ENCODE measurements at places on chromosomes 16 and 17.

- no peaks in the 10 kb centered on the region for H3K36me3 ChIP-seq
- H3K27ac ChIP-seq, result peak overlapping the region; percentile 2
- H3K4me1 ChIP-seq, result peaks cover 8% of the 10 kb centered on the region
- DNase-seq, result no peak
- H3K4me3 ChIP-seq, result no peak overlapping the region
Observed at GRCh38 chr17:8606401-8606800, 24.1 kb downstream of the MYH10 start.

DNA sequence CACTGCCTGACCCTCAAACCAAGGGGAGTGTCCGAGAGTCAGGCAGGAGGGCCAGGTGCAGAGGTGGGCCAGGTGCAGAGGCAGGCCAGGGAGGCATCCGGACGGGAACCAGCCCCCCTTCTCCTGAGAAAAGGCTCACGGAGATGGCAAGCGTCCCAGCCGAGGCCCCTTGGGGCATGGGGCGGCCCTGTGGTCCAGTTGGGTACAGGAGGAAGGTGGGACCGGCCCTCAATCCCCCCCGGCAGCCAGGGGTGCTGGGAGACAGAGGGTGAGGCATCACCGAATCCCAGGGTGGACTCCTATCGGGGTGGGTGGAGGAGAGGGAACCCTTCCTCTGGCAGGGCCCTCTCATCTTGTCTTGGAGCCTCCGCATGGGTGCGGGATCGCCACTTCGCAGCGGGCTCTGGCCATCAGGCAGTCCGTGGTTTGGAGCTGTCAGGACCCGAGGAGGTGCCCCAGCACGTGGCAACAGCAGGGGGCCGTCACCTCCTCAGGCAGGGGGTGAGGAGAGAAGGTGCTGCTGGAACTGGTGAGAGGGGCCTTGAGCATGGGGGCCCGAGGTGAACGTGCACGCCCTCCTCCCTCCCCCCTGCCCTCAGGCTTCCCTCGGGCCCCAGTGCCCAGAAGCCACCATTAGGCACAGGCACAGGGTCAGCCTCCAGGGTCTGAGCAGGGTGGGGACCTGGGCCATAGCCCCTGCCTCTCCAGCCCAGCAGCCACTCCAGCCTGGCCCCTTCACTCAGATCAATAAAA is 38.7 kb upstream of the SLC38A10 start:
- no peak overlapping the region for H3K4me3 ChIP-seq
- H3K27ac ChIP-seq, result no peak overlapping the region
- no peaks in the 10 kb centered on the region for H3K36me3 ChIP-seq
- no peaks in the 10 kb centered on the region for H3K27me3 ChIP-seq

DNA sequence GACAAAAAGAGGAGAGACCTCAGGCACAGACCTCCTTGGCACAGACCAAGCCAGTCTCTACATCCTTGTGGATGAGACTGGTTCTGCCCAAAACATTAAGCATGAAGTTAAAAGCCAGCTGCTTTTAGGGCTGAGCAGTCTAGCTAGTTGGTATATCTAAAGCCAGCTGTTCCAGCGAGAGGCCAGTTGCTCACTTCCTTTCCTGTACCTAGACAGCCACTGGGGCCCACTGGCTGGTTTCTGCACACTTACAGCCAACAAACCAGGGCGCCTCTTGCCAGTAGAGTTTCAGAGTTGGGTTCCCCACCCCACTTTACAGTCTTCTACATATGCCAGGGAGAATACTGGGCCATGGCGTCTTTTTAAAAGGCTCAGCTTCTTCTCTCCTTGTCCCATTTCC is 242.4 kb downstream of the ZFHX3 start:
- no peak for DNase-seq
- H3K4me3 ChIP-seq, result no peak overlapping the region
- H3K27me3 ChIP-seq, result no peaks in the 10 kb centered on the region
- H3K4me1 ChIP-seq, result no peaks in the 10 kb centered on the region
- no peak overlapping the region for H3K27ac ChIP-seq

DNA sequence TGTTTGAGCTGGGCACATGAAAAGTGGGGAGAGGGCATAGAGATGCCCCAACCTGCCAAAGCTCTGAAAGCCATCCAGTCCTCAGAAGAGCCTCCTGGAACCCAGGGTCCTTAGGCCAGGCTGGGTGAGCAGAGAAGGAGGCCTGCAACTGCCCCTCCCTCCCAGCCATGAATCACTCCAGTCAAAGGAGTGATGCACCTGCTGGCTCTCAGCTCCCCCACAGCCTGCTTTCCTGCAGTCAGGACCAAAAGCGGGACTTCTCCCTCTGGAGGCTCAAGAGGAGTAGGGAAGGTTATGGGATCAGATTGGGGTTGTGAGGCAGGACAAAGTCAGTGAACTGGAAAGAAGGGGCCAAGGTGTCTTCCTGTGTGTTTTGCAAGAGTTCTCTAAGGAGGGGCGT is 145.6 kb downstream of the TMEM132E start:
- no peak overlapping the region for H3K4me3 ChIP-seq
- no peaks in the 10 kb centered on the region for H3K36me3 ChIP-seq
- H3K27ac ChIP-seq, result no peak overlapping the region
- no peaks in the 10 kb centered on the region for H3K4me1 ChIP-seq
- no peaks in the 10 kb centered on the region for H3K27me3 ChIP-seq

DNA sequence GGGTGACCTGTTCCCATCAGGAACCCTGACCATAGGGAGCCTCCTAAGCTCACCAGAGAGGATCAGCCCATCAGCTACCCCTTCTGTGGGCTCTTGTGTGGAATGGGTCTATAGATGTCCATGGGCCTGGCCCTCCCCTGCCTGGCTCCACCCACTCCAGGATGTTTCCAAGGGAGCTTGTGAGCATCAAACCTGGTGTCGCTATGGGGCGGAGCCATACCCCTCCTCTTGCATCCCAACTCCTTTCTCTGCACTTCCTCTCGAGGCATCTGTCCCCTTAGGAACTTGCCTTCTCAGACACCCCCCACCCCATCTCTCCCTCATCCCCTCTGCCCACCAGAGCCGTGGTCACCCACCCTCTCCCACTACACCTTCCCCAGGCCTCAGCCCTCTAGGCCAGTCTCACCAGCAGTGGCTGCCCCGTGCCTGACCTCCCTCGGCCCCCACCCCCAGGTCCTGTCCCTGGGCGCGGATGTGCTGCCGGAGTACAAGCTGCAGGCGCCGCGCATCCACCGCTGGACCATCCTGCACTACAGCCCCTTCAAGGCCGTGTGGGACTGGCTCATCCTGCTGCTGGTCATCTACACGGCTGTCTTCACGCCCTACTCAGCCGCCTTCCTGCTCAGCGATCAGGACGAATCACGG is 10.4 kb downstream of the KCNH6 start:
- H3K27ac ChIP-seq, result no peak overlapping the region
- no peak overlapping the region for H3K4me3 ChIP-seq
- peaks cover 10% of the 10 kb centered on the region for H3K27me3 ChIP-seq
- peaks cover 6% of the 10 kb centered on the region for H3K4me1 ChIP-seq
- no peak for DNase-seq
- H3K36me3 ChIP-seq, result no peaks in the 10 kb centered on the region

DNA sequence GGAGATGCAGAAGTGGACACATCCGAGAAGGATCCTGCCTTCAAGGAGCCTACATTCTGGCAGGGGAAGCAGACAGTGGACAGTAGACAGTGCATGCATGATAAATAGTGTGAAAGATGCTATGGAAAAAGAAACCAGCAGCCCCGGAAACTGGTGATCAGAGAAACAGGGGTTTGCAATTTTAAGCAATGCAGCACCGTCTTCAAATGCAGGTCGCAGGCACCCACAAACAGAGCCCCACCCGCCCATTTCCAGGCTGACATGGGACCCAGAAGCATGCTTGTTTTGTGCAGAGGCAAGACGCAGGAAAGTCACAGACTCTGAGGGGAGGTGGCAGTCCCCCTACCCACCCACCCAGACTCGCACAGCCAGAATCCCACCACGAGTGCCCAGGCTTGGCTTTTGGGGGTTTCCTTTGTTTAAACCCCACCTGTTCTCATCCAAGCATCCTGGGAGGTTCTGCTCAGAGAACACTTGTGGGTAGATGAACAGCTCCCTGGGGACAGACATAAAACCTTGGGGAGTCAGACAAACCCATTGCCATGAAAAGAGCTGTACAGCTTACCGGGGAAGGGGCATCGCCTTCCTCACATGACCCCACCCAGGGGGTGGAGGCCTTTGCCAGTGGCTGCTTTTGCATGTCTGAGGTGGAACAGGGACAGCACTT is 114.3 kb downstream of the MGAT5B start:
- no peak overlapping the region for H3K27ac ChIP-seq
- H3K4me1 ChIP-seq, result no peaks in the 10 kb centered on the region
- no peak overlapping the region for H3K4me3 ChIP-seq
- H3K36me3 ChIP-seq, result no peaks in the 10 kb centered on the region
- no peak for DNase-seq

DNA sequence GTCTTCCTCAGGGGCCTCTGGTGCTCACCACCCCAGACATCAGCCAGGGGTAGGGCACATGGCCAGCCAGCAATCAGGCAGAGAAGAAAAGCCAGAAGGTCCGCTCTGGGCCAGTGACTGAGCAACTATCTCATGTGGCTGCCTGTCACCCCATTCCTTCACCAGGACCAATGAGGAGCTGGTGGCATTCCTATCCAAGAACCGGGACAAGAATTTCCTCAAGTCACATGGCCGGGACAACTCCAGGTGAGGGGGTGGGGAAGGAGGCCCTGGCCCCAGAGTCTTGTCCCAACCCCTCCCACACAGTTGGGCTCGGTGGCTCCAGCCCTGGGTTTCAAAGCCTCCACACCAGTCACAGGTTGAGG is 9.4 kb downstream of the XYLT2 start:
- no peaks in the 10 kb centered on the region for H3K27me3 ChIP-seq
- no peak for DNase-seq
- H3K27ac ChIP-seq, result no peak overlapping the region

DNA sequence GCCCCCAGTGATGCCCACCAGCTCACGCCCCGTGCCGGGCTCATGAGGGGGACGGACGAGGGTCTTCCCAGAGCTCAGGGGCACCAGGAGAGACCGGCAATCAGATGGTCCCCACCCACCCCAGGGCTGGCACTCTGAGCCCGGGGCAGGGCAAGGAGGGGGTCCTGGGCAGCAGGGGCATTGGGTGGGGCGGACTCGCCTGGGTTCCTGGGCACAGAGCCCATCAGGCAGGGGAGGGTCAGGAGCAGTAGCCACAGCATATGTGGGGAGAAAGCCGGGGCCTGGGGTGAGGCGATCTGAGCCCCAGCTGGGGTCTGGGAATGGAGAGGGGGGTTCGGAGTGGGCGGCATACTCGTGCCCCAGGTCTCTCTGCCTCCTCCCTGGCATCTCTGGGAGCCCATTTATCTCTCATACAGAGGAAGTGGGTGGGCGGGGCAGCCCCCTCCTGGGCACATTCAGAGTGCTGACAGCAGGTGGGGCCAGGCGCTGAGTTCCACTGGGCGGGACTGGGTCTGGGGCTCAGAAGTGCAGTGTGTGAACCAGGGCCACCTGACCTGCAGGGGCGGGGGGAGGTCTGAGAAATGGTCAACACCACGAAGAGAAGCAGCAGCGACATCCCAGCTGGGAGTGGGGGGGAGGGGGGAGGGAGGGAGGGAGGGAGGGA is 20.5 kb upstream of the UBE2I start:
- no peak overlapping the region for H3K27ac ChIP-seq
- peaks cover 57% of the 10 kb centered on the region for H3K27me3 ChIP-seq
- no peak for DNase-seq

GRCh38 chr17:55748841-55749240 is 2.0 kb upstream of the PCTP start:
- no peaks in the 10 kb centered on the region for H3K36me3 ChIP-seq
- H3K4me1 ChIP-seq, result peaks cover 6% of the 10 kb centered on the region
- H3K27ac ChIP-seq, result no peak overlapping the region

- H3K4me1 ChIP-seq, result no peaks in the 10 kb centered on the region
- no peak for DNase-seq
- H3K36me3 ChIP-seq, result no peaks in the 10 kb centered on the region
- no peak overlapping the region for H3K27ac ChIP-seq
- H3K4me3 ChIP-seq, result no peak overlapping the region
- H3K27me3 ChIP-seq, result no peaks in the 10 kb centered on the region
Observed at GRCh38 chr16:84245956-84246678, 6.3 kb upstream of the KCNG4 start.

DNA sequence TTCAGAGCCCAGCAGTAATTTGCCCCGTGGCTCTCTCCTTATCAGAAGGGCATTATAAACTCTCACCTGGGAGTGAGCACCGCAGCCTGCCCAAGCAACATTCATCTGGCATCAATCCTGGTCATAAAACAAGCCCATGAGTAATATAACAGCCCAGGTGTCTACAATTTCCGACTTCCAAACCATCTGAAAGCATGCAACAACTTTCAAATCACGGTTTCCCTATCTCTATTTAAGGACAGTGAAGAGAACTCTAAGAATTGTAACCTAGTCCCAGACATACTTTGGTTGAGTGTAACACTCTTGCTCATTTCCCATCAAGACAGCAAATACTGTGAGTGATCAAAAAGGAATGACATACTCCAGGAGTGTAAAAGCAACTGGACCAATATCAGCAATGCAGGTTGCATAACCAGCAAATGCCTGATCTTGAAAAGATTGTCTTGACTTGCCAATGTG is 487.4 kb upstream of the SOX9 start:
- H3K27me3 ChIP-seq, result no peaks in the 10 kb centered on the region
- H3K4me3 ChIP-seq, result no peak overlapping the region
- no peaks in the 10 kb centered on the region for H3K4me1 ChIP-seq
- H3K27ac ChIP-seq, result no peak overlapping the region
- no peaks in the 10 kb centered on the region for H3K36me3 ChIP-seq
- DNase-seq, result peak; percentile 48

DNA sequence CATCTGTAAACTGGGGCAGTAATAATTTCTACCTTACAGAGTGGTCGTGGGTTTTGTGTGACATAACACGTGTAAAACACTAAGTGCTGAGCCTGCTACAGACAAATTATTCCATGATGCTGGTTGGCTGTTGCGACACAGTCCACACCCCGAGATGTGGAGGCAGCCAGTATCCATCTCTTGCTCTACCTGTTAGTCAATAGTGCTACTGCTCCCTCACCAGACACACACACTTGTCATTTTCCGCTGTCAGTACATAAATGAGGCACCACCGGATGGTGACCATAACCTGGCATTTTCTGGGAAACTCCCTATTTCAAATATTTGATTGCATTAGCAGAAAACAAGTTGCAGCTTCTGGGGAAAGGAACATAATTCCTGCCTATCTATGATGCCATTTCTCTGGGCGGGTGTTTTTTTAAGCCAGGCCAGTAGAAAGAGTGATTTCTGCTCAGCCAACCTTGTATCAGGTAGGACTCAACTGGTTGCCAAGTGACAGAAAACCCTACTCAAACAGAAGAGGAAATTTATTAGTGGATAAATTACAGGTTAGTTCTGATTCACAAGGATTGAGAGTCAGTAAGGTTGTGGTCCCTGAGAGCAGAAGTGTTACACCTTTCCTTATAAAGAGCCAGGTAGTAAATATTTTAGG is 24.1 kb downstream of the DNAJA2 start:
- no peak for DNase-seq
- no peak overlapping the region for H3K27ac ChIP-seq
- no peaks in the 10 kb centered on the region for H3K4me1 ChIP-seq
- no peaks in the 10 kb centered on the region for H3K27me3 ChIP-seq

DNA sequence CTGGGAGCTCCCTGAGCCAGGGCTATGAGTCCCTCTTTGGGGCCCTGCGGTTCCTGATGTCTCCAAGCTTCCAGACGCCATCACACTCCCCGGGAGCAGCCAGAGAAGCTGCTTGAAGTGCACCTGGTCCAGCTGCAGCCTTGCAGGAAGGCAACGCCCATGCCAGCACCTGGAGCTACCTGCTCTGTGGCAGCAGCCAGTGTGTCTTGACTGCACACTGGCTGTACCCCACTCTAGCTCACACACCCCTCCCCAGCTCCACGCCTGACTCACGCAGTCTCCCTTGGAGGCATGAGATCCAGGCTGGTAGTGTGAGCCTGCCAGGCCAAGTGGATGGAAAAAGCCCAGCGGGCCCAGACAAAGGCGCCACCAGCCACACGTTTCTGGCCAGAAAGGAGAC is 63.3 kb downstream of the USP32 start:
- H3K36me3 ChIP-seq, result no peaks in the 10 kb centered on the region
- H3K27ac ChIP-seq, result no peak overlapping the region
- H3K27me3 ChIP-seq, result no peaks in the 10 kb centered on the region
- H3K4me3 ChIP-seq, result no peak overlapping the region
- no peaks in the 10 kb centered on the region for H3K4me1 ChIP-seq

Measured in breast epithelium (tissue), 4 donors.